Epithelial cell of umbilical artery (primary cell): ENCODE measurements at places on chromosomes 16 and 17. TPM values are rescaled to one million over a fixed set of nuclear protein-coding genes. Genes with fewer than 3 reads are reported as not detected.

ST6GALNAC1 gene
- total RNA-seq: not detected in 2 replicates

DVL2 gene
- total RNA-seq: 36.1 and 40.6 TPM in 2 replicates

DOC2B gene
- 0.15 TPM in 1 of 2 replicates, not detected in the other for total RNA-seq

OTOP2 gene
- not detected in 2 replicates for total RNA-seq
